ENCODE measurements at places on chromosomes 1 and 21. TPM values are rescaled to one million over a fixed set of nuclear protein-coding genes. Genes with fewer than 3 reads are reported as not detected.

The PAQR6 gene
- total RNA-seq, result 0.82 TPM

The CLEC20A gene
- not detected for total RNA-seq

The PDE4B gene
- total RNA-seq, result not detected

The NCF2 gene
- total RNA-seq, result 0.46 TPM

The BGLAP gene
- 0.62 TPM for total RNA-seq

The RCAN1 gene
- 34.1 TPM for total RNA-seq

The MTMR11 gene
- total RNA-seq, result 0.49 TPM

The PDE4DIP gene
- 10.3 TPM for total RNA-seq

The HPCAL4 gene
- not detected for total RNA-seq

The RAB25 gene
- total RNA-seq, result 0.20 TPM

The GPR3 gene
- 0.88 TPM for total RNA-seq

The MYOM3 gene
- 16.5 TPM for total RNA-seq

The TAF1A gene
- 10.7 TPM for total RNA-seq

The LAMB3 gene
- total RNA-seq, result 0.10 TPM

The CD5L gene
- not detected for total RNA-seq

The ZNF695 gene
- 13.2 TPM for total RNA-seq

The RC3H1 gene
- 19.6 TPM for total RNA-seq

The RPTN gene
- not detected for total RNA-seq

The RCC1 gene
- total RNA-seq, result 80.8 TPM

The CAMK2N1 gene
- total RNA-seq, result 44.3 TPM

The PARS2 gene
- total RNA-seq, result 4.6 TPM

The CFAP74 gene
- 0.27 TPM for total RNA-seq

The PLCH2 gene
- 0.14 TPM for total RNA-seq

The TNFRSF8 gene
- not detected for total RNA-seq

The OR2G6 gene
- not detected for total RNA-seq

The F5 gene
- 38.5 TPM for total RNA-seq

The SYTL1 gene
- total RNA-seq, result 9.1 TPM

The KCNJ15 gene
- not detected for total RNA-seq

The LZIC gene
- 71.8 TPM for total RNA-seq

The SPATA1 gene
- 1.4 TPM for total RNA-seq

The GJA4 gene
- not detected for total RNA-seq
